ENCODE measurements at places on chromosomes 4 and X.

DNA sequence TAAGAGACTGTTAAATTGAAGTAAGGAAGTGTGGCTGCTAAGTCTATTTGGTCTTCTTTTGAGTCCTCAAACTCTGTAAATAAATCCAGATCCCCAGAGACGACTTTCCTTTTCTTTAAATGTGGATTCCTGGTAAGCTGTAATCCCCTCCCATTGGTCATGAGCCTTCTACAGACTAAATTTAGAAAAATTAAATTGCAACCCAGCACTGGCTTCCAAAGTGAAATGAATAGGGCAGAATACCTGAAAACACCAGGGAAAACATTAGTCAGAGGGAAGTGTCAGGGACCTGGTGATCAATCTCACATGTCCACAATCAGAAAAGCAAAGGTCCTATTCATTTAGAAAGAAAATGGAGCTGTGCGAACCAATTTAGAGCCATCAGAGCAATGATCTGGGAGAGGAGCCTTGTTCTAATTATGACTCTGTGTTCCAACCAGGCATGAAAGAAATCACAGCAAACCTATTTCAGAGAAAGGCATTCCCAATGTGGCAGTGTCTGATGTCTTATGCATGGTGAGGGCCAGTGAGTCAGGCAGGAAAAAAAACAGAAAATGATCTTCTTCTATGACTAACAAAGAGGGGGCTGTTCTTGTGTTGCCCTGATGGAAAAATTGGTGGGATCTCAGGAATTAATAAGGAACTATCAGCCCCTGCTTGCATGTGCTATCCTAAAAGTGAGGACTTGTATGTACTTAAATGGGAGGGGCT is 19.8 kb upstream of the CCDC149 start:
- DNase-seq = peak; percentile 10

GRCh38 chr4:3009422-3009821 is 46.1 kb downstream of the GRK4 start:
- DNase-seq = peak; percentile 54

DNA sequence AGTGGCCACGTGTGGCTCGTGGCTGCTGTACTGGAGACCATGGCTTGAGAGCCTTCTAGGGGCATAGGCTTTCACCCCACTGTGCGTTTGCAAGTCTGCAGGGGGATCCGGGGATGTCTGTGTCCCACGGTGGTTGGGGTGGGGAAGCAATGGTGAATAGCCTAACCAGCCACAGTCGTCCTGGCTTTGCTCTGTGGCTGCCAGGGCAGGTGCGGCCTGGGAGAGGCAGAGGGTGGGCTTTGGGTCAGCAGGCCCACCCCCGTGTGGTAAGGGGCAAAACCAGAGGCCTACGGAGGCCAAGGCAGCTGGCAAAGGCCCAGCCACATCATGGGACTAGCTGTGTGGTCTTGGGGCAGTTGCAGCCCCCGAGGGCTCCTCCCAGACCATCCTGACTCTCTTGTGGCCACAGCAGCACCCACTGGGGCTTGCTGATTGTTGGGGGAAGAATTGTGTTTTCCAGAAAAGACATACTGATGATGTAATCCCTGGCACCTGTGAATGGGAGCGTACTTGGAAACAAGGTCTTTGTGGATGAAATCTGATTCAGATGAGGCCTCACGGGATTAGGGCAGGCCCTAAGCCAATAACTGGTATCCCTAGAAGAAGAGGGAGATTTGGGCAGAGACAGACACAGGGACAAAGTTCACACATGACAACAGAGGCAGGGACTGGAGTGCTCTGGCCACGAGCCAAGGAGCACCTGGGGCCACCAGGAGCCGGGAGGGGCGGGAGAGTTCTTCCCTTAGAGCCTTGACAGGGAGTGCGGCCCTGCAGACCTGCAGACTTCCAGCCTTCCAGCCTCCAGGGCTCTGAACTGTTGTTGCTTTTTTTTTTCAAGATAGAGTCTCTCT is 2.9 kb downstream of the CPZ start:
- DNase-seq = no peak

GRCh38 chr4:96675896-96676295 is 836.0 kb downstream of the PDHA2 start:
- DNase-seq = no peak

DNA sequence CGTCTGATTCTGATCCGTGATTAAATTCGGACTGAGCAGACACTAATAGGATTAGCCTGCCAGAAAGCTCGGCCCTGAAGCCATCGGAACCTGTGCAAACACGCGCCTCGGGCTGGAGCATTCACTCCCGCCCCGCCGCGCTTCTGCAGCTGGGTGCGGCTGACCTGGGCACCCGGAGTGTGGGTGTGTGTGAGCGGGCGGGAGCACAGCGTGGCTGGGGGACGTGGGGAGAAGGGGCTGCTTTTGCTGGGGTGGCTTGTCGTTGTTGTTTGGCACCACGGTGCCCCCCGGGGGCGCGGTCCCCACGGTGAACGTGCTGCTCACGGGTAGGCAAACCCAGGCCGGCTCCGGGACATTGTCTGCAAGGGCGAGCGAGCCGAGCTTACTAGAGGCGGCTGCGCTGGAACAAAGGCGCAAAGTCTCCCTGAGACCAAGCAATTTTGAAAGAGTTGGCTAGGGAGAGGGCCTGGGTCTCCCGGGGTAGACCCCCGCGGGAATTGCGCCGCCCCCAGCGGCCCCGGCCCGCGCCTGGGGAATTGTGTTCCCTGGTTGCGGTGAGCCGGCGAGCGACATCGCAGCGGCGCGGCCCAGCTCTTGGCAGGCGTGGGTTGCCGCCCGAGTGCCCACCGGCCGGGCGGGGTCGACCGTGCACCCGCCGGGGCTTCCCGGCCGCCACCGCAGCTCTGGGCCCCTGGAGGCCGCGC is 1.4 kb downstream of the MAMLD1 start:
- DNase-seq = no peak

- DNase-seq = peak; percentile 76
Observed at GRCh38 chrX:39726771-39727170, 371.0 kb downstream of the BCOR start.

DNA sequence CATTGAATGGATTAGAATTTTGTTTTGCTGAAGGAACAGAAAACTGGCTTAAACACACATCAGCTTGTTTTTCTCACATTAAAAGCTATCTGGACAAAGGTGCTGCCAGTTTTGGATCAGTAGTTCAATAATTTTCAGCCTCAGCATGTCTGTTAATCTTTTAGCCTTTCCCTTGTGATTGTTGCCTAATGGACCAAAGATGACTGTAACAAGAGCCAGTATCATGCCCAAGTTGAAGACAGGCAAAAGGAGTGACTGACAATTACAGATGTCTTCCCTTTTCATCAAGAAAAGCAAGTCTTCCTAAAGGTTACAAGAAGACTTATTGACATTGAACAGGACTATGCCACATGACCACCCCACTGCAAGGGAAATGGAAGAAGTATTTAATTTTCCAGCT is 419.7 kb downstream of the MAPK10 start:
- no peak for DNase-seq

All from AG10803 (cell line).